ENCODE measurements at places on chromosomes 12 and 14.

GRCh38 chr12:131115766-131116467 lies 162.2 kb downstream of the ADGRD1 start:
- DNase-seq: no peak

DNA sequence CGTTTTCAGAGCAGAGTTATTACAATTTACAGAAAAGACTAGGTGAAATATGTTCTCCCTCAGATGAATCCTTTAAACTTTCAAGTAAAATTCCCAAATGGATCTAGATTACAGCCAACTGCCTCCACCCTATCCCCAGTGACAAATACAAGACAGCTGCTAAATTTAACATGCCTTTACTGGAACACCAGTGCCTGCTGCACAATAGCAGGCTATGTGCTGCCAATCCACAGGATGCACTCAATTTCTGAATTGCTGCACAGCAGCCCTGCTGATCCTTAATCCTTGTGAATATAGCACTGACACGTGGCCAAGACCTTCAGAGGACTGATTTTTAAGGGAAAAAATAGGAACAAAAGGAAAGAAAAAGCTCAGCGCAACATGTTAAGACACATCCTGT lies 128.9 kb downstream of the CCER1 start:
- no peak for DNase-seq

DNA sequence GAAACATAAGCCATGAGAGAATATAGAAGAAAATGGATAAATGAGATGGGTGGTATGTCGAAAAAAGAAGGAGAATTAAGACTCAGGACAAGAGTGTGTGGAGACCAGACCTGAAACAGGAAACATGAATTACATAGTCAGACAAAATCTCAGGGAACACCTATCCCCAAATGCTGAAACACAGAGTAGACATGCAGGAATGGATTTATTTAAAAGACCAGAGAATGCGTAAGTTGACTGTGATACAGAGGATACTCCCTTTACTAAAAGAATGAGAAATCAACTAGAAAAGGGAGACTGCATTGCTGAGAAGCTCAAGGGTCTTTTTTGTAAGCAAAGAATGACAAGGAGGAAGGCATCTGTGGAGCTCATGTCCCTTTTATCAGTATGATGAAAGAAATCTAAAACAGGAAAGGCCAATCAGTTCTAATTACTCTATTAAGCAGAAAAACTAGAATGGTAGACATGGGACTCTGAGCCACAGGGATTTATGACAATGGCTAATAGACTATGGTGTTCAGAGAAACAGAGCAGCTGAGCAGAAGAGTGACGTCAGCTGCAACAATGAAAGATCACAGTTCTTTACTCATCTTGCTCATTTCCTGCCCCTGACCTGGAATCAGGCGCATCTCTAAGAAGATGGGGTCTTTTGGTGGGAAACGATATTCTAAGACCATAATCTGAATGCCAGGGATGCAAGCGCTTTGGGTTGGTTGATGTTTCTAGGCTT lies 138.9 kb upstream of the DHRS4 start:
- DNase-seq: no peak

GRCh38 chr14:20180486-20180885 lies 10.2 kb upstream of the OR11G2 start:
- no peak for DNase-seq

DNA sequence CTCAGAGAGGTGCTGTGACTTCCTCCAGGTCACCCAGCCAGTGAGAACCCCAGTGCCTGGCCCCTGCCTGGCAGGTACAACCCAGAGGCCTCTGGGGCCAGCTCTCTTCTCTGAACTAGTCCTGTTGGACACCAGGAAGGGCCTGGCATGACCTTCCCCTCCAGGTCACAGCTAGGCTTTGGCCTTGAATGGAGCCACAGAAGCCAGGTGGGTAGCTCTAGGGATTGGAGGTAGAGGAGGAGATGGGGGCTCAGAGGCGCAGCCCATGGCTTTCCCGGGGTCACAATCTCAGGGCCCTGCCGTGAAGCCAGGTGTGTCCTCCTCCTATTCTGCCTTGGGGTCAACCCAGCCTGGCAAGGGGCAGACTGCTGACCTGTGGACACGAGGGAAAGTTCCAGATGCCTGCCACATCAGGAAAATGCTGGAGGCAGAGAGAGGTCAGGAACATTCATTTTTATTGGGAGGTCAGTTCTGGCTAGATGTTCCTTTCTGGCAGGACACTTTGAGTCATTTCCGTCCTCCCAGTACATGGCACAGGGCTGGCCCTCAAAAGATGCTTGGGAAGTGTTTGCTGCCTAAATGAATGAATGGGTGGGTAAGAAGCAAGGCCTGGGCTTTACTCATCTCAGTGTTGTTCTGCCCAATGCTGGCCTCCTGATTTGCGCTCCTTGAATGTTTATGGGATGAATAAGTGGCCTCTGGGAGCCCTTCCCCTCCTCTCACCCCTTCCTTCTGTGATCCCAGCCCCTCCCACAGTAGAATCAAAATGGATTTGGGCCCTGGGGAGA lies 25.4 kb downstream of the FAM222A start:
- DNase-seq: no peak

GRCh38 chr12:80299976-80300375 lies 144.1 kb upstream of the PTPRQ start:
- no peak for DNase-seq

DNA sequence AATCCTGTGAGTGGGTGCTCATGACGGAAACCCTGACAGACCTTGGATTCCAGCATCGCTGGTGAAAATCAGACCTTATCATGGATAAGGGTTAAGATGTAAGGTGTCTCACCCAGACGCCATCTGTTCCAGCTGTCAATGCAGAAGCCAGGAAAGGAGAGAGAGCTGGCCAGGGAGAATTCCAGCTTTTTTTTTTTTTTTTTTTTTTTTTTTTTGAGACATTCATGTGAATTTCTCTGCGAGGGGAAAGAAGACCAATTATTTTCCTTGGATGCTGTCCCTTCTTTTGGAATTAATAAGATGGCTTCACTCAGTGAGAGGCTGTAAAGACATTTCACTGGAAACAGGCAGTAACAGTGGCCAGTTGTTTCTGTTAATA lies 1.8 kb downstream of the TRAF3 start:
- no peak for DNase-seq

GRCh38 chr12:131930510-131930909 lies 1.4 kb downstream of the PUS1 start:
- DNase-seq: no peak

DNA sequence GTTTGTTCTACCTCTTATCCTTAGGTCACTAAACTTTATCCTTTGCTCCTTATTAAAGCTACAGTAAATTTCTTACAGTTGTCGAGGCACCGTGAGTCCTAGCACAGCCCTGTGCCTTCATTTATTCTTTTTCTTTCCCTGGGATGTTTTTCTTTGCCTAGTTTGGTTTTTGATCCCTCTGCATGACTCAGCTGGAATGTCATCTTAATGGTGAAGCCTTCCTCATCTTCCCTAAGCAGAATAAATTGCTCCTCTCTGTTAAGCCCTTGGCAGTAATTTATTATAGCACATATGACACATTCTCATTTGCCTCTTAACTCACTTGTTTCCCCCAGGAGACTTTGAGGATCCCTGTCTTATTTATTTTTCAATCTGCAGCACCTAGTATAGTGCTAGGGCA lies 16.6 kb downstream of the ACTR10 start:
- DNase-seq: no peak

DNA sequence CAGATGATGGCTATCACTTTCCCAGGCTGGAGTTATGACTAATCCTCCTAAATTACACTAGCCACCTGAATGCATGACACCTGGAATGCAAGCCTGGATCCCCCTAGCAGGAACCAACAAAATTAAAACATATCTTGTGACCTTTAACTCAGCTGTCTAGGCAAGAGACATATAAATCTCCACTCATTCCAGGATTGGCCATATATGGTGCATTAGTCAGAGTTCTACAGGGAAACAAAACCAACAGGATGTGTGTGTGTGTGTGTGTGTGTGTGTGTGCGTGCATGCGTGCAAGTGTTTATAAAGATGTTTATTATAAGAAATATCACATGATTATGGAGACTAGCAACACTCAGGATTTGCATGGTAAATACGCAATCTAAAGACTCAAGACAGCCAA lies 212.8 kb downstream of the KIF21A start:
- DNase-seq: no peak

DNA sequence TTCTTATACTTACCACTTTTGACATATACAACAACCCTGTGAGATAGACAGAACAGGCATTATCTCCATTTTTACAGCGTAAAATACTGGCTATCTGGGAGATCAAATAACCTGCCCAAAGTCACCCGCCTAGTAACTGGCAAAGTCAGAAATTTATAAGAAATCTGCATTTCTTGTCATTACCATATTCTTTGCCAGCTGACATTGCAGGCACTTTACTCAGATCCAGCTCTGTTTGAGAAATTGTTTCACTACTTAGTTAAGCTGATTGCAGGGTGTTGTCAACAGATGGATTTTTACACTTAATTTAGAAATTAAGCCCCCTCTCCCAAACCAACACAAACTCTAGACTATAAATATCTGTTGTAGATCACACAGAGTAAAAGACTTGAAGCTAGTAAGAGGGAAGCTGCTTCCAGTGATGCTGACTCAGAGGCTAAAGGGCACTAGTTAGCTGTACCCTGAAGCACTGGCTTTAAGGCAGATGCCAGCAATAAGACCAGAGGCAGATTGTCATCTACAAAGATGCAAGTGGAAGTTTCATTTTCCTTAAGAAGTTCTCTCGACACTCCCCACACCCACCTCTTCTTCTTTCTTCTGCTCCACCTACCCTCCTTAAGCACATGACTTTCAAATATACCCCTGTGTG lies 153.1 kb downstream of the ANO6 start:
- no peak for DNase-seq

GRCh38 chr12:58463051-58463450 lies 457.3 kb downstream of the LRIG3 start:
- DNase-seq: no peak

- DNase-seq: no peak
Observed at GRCh38 chr12:104529130-104529874, 72.6 kb downstream of the CHST11 start.

- no peak for DNase-seq
Observed at GRCh38 chr14:50798048-50798421, 32.9 kb downstream of the NIN start.

GRCh38 chr14:85421186-85421877 lies 108.6 kb upstream of the FLRT2 start:
- DNase-seq: no peak

GRCh38 chr14:68111097-68111852 lies 291.7 kb downstream of the RAD51B start:
- no peak for DNase-seq

DNA sequence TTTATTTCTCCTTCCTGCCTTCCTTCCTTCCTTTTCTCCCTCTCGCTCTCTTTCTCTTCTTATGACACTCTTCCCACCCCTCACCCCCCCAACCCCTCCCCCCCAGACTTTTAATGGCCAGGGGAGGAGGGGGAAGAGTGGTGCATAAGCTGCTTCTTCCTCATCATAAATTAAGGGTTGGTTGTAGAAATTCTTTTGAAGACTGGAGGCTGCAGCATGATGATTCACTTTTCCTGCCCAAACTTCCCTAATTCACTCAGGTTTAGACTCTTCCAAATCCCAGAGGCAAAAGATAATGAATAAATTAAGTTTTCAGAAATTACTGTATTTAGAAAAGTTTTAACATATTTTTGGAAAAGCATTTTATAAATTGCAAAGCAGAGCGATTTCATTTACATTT lies 58.2 kb downstream of the GRIP1 start:
- no peak for DNase-seq

GRCh38 chr12:54463484-54463883 lies 9.9 kb downstream of the GTSF1 start:
- no peak for DNase-seq

DNA sequence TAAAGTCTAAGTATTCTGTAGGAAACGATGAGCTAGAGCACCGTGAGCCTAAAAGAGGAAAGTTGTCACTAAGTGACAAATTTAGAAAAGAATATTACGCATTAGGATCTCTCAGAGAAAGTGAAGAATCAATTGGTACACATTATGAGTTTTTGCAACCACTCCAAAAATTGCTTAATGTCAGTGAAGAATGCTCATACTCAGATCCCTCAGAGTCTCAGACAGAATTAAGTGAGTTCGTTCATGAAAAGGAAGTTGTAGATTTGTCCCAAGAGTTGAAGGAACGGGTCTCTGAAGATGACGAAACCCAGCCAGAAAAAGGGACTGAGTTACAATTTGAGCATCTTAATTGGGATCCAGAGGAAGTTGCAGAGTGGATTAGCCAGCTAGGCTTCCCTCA lies 1.5 kb downstream of the SAMD15 start:
- DNase-seq: no peak

DNA sequence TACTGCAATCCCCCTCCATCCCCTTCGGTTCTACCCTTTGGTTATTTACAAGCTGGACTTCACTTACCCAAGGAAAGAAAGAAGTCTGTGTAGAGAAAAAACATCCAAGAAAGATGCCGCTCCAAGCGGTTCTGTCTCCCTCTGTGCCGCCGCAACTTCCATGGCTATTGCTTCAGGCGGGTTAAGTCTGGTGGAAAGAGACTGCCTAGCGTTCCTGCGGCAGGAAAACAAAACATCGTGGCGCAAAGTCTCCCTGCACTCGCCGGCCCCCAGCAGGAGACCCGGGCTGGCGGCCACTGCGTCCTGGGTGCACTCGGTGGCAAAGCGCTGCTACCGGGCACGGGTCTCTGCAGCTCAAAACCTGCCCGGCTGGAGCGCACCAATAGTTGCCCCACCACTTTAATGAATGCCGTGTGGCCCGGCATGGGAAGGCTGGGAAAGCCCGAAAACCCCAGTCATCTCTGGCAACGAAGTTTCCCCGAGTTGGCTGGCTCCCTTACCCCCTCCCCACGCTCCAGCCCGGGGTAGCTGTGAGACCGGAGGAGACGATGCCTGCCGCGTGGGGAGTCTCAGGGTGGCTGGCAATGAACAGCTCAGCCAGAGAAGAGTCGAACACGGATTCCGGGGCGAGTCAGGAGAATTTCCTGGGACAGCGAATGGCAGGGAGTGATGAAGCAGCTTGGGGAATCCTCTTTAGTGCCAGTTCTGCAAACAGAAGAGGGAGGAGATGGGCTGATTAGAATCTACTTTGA lies 3.5 kb upstream of the KCNK10 start:
- no peak for DNase-seq

GRCh38 chr12:132583736-132584135 lies 26.6 kb downstream of the LRCOL1 start:
- DNase-seq: no peak

- DNase-seq: no peak
Observed at GRCh38 chr12:26748741-26749431, 84.1 kb downstream of the ITPR2 start.

All from stimulated activated CD8-positive, alpha-beta memory T cell treated with anti-CD3 and anti-CD28 coated beads, Interleukin-2, amount 100 ng/mL, for 1 hour (primary cell).